ENCODE measurements at places on chromosomes 5 and 9.

DNA sequence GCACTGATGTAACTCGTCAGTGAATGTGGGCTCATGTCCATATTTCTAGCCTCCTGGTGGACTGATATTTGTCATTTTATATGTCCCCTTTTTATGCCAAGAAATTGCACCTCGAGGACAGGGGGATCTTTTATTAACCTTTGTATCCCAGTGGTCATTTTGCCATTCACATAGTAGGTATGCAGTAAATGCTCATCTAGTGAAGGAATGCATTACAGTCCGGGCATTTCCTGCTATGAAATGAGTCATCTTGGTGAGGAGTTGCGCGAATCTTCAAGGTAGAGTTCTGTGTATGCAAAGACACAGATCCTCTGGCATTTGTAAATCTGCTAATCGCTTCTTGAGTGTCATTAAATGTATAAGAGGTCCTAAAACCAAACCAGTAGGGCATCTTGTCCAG, 755.5 kb upstream of the ADAMTS16 start:
- no peak for DNase-seq

GRCh38 chr5:173501271-173501670, 115.2 kb downstream of the BOD1 start:
- DNase-seq: no peak

DNA sequence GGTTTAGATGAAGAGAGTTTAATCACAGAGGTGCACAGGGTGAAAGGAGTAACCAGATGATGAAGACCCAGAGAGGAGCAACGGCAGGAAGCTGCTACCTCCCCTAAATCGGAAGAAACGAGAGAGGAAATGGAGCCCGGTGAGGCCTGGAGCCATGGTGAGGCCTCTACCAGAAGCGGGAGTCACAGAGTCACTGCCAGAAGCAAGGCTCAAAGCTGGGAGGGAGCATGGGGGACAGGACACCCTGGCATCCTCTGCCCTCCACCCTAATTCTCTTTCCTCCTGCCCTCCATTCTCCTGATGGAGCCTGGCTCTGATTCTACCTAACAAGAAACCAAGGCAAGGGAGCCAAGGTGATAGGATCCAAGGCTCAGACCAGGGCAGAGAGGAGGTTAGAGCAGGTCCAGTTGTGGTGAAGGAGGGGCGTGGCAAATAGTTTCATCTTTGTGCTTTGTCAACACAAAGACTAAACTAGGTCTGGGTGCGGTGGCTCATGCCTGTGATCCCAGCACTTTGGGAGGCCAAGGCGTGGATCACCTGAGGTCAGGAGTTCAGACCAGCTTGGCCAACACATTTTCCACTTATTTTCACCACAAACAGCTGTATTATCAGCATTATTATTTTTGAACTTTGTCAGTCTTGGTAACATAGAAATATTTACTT, 134.4 kb upstream of the RAI14 start:
- DNase-seq: no peak

- no peak for DNase-seq
Observed at GRCh38 chr5:170336065-170336464, 38.5 kb upstream of the LCP2 start.

GRCh38 chr5:129122560-129122959, 28.0 kb downstream of the ISOC1 start:
- no peak for DNase-seq

DNA sequence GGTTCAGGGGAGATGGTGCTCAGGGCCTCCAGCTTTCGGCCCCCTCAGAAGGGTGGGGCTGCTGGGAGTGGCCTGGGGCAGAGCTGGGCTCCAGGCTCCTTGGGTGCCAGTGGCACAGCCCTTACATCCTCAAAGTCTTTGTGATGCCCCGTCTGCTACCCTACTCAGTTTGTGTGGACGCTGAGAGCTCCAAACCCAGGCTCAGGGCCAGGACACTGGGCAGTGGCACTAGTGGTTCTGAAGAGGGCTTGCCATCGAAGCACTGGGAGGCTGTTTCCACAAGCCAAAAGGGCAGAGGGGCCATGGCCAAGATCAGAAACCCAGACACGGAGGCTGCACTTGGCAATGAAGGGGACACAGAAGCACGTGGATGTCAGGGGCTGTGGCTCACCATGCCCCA, 99.1 kb downstream of the GABBR2 start:
- no peak for DNase-seq

- DNase-seq: no peak
Observed at GRCh38 chr5:135990528-135991255, 35.9 kb upstream of the LECT2 start.

GRCh38 chr5:135999406-136000139, 29.2 kb upstream of the TGFBI start:
- no peak for DNase-seq

DNA sequence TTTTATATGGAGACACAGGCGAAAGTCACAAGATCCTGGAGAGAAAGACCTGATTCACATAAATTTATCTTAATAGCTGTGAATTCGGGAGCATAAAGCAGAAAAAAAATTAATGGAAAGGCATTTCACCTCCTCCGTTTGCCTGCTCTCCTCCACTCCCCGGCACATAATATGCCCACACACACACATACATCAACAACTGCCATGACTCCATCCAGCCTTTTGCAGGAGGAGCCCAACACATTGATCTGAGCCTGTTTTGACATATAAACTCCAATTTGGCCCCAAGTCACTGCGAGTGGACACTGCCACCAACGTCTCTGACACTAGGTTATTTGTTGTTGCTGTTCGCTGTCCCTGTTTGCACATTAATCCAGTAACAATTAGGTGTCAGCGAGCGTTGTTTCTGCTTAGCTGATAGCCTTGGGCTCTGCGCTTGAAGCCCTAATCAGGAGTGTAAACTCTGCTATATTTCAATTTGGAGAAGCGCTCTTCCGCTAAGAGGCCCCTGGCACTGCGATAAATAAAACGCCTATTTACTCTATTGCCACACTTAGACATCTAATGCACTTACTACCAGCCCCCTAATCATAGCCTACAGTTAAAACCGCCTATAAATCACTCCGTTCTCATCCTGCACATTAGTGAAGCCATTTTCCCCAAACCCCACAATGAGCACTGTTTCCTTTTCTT, 195.8 kb upstream of the TBCA start:
- no peak for DNase-seq

GRCh38 chr9:96553070-96553469, 66.6 kb downstream of the CDC14B start:
- no peak for DNase-seq

- no peak for DNase-seq
Observed at GRCh38 chr5:37683072-37683471, 156.8 kb downstream of the GDNF start.

DNA sequence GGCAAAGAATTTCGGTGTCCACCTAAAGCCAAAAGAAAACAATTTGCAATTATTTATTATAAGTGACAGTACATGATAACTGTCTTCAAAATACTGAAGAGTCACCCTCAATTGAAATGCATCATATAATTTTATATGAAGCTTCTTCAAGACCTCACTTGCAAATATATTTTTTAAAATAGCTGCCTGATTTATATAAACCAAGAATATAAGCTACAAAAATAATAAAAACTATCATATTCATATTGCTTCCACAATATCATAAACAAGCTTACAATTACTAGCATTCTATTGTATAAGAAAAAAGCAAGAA, 144.1 kb downstream of the CETN3 start:
- no peak for DNase-seq

DNA sequence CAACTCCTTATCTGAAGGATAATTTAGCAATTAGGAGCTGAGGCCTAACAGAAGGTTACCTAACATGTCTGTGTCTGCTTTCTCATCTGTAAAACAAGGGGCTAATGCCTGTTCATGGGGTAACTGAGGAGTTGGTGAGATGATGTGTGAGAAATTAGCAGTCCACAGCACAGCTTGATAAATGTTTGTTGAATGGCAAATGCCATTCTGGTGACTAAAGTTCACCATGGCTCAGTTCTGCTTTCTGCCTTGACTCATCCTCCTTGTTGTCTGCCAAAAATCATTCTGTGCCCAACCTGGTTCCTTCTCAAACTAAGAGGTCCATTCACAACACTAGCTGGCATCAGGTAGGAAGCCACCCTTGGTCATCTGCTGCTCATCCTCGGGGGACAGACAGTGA, 552.0 kb upstream of the KLF4 start:
- DNase-seq: no peak

- DNase-seq: no peak
Observed at GRCh38 chr5:132444841-132445639, 45.5 kb downstream of the IRF1 start.

GRCh38 chr5:180041301-180042274, 30.0 kb downstream of the RNF130 start:
- no peak for DNase-seq

DNA sequence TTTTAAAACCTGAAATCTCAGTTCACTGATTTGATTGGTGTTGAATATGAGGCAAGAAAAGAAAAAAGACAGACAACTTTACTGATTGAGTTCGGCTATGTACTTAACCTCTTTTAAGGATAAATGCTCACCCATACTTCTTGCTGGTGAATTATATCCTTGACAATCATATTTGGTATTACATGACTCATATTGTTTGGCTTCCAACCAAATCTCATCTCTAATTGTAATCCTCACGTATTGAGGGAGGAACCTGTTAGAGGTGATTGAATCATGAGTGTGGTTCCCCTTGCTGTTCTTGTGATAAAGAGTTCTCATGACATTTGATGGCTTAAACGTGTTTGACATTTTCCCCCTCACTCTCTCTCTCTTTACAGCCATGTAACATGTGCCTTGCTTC, 255.6 kb upstream of the IZUMO3 start:
- DNase-seq: no peak

- no peak for DNase-seq
Observed at GRCh38 chr5:179834120-179834519, 13.4 kb downstream of the SQSTM1 start.

GRCh38 chr9:100346836-100347235, 5.9 kb downstream of the TEX10 start:
- DNase-seq: no peak

GRCh38 chr9:132994410-132995120, 16.1 kb downstream of the GFI1B start:
- DNase-seq: no peak

DNA sequence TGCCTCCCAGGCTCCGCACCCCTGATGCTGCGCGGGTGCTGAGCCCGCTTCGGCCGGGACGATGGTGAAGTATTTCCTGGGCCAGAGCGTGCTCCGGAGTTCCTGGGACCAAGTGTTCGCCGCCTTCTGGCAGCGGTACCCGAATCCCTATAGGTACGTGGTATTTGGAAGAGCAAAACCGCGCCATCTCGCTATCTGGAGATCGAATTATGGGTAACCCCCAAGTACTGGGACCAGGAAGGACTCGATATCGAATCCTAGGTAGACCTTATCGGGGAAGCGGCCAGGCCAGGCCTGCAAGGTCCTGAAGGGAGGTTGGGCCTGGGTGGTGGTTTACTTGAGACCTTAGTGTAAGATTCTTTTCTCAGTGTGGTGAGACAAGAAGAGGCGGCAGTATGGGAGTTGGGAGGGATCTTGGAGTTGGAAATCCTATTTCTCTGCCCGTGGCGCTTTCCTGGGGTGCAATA, 359 bp downstream of the PRELID1 start:
- no peak for DNase-seq

- no peak for DNase-seq
Observed at GRCh38 chr5:44900273-44900954, 91.7 kb downstream of the MRPS30 start.

DNA sequence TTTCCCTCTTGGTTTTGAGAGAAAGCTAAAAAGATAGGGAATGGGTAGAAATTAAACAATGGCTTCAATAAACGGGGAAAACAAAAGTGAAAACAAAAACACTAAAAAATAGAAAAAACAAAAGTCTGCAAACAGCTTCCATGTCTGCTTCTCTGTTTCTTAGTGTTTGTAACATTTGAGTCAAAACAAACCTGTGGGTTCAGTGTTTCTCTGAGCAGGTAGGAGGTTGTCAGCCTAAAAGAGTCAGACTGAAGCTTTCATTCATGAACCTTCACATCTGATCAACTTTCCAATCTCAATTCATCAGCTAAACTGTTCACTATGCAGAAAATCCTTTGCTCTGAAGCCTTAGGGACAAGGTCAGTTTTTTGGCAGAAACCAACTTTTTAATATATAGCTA, 102.5 kb upstream of the ADAMTS16 start:
- DNase-seq: no peak

- no peak for DNase-seq
Observed at GRCh38 chr9:133461975-133462374, 2.2 kb downstream of the CACFD1 start.

DNA sequence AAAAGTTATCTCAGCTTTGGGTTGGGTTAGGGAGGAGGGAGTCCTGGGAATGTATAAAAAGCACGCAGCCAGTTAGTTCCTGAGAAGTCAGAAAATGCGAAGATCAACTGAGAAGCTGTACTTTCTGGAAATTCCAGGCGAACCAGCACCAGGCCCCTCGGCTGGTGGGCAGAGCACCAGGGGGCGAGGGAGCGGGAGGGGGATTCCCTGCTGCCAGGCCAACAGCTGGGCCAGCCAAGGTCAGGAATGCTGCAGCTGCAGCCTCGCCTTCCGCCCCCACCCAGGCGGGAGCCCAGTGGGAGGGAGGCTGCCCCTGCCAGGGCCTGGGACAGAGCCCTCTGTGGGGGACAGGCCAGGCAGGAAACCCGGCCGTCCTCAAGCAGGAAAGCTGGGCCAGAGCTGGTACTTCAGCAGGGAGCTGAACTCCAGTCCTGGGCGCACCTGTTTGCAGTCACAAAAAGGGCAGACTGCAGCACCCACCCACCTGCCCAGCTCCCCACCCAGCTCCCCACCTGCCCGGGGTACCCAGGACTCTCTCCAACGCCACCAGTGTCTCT, 35.5 kb downstream of the VAV2 start:
- DNase-seq: no peak

- DNase-seq: no peak
Observed at GRCh38 chr5:78509884-78510769, 138.4 kb downstream of the LHFPL2 start.

DNA sequence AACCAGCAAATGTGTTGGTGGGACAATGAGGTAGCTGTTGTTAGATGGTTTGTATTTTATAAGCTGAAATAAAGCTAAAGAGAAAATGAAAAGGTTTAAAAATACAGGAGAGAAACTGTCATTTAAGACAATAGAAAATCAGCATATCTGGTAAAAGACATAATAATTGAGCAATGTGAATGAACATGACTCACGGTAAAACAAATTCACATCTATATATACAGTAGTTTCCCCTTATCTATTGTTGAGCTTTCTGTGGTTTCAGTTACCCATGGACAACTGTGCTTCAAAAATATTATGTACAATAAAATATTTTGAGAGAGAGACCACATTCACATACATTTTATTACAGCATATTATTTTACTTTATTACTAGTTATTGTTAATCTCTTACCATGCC, 1649.8 kb downstream of the EFNA5 start:
- no peak for DNase-seq
